ENCODE measurements at places on chromosomes 5 and 9. TPM values are rescaled to one million over a fixed set of nuclear protein-coding genes. Genes with fewer than 3 reads are reported as not detected.

Gene ITGA2
- 50.5 TPM for total RNA-seq

Gene APBA1
- total RNA-seq: 15.2 TPM

Gene MOB3B
- 0.47 TPM for total RNA-seq

Gene CDC25C
- 2.9 TPM for total RNA-seq

Gene CCL27
- total RNA-seq: not detected

Gene SOHLH1
- total RNA-seq: not detected

Gene JMY
- 11.2 TPM for total RNA-seq

Gene ORM2
- total RNA-seq: not detected

DNA sequence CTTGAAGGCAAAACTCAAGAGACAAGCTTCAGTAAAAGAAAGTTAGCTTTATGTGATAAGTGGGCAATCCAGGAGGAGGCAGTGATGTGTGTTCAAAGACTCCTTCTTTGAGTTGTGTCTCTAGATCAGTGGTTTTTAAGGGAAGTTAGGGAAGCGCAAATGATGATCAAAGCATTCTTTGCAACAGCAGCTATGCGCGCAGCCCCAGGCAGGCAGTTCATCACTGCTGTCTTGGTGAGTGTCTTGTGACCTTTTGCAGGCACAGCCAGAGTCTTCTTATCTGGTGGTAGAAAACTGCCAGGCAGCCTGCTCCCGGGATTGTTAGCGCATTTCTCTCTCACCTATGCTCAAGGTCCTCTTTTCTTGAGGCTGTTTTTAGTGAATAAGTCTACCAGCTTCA lies 40.3 kb upstream of the CLK4 start:
- no peak for DNase-seq

DNA sequence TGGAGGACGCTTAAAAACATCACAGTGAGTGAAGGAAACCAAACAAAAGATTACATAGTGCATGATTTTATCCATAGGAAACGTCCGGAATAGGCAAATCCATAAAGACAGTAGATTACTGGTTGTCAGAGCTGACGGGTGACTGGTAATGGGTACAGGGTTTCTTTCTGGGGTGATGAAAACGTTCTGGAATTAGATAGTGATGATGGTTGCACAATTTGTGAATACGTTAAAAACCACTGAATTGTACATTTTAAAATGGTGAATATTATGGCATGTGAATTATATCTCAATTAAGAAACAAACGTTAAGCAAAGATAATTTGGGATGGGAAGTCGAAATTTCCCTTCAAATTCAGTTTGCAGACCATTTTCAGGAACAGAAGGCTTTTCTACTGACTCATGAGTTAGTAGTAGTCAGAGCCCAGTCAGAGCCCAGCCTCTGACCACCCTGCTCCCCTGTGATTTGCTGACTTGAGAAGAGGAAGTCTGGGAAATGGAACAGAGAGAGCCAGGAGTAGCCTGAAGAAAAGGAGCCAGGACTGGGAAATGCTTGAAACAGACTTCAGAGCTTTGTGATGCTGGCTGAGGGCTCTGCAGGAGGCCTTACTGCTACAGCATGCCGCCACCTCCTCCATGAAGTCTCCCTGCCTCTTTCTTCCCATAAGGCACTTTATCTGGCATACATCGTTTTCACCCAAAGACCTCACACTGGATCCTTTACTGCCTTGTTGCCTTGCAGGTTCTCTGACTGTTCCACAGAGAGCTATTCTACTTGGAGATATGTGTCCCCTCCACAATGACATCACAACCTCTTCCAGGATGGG lies 46.4 kb upstream of the CTNNA1 start:
- no peak for DNase-seq

- DNase-seq: no peak
Measured at GRCh38 chr5:10704949-10705621, 55.9 kb downstream of the DAP start.

GRCh38 chr9:122498883-122499288 lies 11.7 kb upstream of the OR1J2 start:
- DNase-seq: no peak

- DNase-seq: no peak
Measured at GRCh38 chr5:160469156-160470144, 47.8 kb downstream of the PTTG1 start.

- no peak for DNase-seq
Measured at GRCh38 chr5:133297293-133297692, 245.5 kb downstream of the HSPA4 start.

DNA sequence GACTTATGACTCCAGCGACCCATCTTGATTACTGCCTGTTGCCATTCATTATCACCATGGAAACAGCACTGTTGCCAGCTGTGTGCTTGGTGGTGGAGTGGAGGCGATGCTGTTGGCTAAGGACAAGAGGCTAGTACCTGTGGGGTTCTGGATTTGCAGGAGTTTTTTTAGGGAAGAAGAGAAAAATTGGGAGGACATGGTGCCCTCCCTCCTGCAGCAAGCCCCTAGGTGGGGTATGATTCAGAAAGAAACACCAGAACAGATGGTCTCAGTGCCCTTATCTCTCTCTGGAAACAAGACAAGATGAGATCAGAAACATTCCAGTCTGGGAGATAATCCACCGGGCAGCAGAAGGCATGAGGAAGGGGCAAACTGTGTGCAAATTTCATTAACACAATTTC lies 87.8 kb upstream of the TLR4 start:
- no peak for DNase-seq

Measured in glomerular endothelial cell (primary cell).